ENCODE measurements at places on chromosomes 7 and 10.

DNA sequence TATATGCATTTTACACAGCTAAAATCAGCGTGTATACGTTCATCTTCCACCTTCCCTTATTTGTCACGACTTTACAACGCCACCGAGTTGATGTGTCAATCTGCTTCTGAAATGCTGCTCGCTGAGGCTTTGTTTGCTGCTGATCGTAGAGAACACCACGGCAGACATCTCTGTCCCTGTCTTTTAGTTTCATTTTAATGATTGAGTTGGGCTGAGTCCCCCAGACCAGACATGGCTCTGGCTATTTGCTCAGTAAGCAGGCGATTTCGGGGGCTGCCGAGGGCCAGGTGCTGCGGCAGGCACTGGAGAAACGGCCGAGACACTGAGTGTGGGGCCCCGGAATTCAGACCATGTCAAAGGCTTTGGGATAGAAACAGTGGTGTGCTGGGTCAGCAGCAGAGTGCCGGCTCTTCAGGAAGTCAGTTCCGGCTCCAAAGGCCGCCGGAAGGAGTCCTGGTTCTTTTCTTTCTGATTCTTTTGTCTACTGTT, 5.0 kb downstream of the LRRC27 start:
- no peak for DNase-seq

GRCh38 chr7:132117181-132117580, 459.1 kb downstream of the PLXNA4 start:
- DNase-seq, result peak; percentile 69

DNA sequence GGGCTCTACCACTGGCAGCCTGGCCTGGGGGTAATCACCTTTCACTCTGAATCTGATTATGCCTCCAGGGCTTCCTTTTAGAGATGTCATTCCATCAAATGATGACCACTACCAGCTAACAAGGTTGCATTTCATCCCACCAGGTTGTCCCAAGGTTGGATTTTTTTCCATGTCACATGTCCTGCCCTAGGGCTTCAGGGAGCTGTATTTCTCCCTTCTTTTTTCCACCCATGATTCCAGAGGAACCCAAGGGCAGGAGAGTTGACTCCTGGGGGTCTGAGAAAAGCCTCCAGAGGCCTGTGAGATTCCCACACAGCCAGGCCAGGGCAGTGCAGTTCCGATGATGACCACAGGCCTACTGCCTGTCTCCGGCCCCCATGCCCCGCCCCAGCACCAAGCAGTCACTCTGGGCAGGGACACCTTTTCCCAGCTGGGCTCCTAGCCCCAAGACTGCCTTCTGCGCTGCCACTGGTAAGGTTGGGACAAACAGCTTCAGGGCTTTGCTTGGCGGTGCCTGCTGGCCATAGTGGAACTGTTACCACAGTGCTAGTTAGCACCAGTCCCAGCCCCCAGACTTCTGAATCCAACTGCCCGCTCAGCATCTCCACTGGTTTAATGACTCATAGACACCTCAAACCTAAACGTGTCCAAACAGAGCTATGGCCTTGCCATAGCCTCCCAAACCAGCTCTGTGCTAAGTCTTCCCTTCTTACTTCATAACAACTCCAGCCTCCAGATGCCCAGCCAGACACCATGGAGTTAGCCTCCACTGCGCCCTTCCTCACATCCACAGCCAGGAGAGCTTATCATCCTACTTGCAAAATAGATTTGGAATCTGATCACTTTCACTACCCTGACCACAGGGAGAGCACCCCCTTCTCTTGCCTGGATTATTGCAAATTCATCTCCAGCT, 133.7 kb downstream of the ARHGAP22 start:
- DNase-seq, result peak; percentile 62

DNA sequence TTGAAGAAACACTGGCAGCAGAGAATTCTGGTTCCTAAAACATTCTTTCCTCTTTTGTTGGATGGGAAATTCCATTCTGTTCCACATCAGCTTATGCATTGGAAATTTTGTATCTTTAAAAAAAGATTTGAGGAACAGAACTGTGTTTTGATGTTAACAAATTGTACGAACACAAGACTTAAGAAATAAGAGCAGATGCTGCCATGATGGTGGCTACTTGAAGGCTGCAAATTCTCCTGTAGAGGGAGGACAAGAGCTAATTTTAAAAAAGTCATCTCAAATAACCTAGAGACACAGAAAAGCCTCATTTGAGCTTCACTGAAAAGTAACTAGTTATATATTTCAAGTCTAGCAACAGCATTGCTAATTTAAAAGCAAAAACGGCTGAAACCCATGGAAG, 29.8 kb downstream of the NDUFB2 start:
- peak; percentile 9 for DNase-seq

- DNase-seq, result no peak
These were observed 20.9 kb downstream of the CHST15 start for GRCh38 chr10:124072541-124072940.

DNA sequence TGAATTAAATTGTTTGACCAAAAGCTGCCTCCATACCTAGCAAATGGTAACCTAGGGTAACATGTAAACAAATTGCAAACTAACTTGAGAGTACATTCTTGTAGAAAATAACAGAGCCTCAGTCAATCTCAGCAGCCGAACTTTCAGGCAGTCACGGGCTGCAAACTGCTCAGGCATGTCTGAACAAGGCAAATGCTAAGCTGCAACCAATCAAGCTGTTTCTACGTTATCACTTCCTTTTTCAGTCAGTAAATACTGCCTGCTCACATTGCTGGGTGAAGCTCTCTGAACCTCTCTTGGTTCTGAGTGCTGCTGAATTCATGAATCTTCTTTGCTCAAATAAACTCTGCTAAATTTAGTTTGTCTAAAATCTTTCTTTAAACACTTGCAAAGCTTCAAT, 1212.4 kb downstream of the SORCS1 start:
- DNase-seq, result peak; percentile 52

DNA sequence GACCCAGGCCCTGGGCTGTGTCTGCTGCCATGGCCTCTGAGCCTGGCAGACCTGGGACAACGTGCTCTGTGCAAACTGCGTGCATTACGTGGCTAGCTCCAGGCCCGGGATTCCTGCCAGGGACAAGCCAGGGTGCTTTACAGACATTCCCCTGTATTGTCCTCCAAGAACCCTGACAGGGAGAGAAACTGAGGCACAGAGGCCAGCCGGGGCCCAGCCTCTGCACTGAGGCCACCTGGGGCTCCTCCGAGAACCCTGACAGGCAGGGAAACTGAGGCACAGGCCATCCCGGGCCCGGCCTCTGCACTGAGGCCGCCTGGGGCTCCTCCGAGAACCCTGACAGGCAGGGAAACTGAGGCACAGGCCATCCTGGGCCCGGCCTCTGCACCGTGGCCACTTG, 64.9 kb downstream of the CFAP46 start:
- no peak for DNase-seq

GRCh38 chr10:127012769-127013152, 107.5 kb downstream of the DOCK1 start:
- no peak for DNase-seq

- peak; percentile 0 for DNase-seq
These were observed 159.9 kb upstream of the SLC25A13 start for GRCh38 chr7:96481796-96482195.

DNA sequence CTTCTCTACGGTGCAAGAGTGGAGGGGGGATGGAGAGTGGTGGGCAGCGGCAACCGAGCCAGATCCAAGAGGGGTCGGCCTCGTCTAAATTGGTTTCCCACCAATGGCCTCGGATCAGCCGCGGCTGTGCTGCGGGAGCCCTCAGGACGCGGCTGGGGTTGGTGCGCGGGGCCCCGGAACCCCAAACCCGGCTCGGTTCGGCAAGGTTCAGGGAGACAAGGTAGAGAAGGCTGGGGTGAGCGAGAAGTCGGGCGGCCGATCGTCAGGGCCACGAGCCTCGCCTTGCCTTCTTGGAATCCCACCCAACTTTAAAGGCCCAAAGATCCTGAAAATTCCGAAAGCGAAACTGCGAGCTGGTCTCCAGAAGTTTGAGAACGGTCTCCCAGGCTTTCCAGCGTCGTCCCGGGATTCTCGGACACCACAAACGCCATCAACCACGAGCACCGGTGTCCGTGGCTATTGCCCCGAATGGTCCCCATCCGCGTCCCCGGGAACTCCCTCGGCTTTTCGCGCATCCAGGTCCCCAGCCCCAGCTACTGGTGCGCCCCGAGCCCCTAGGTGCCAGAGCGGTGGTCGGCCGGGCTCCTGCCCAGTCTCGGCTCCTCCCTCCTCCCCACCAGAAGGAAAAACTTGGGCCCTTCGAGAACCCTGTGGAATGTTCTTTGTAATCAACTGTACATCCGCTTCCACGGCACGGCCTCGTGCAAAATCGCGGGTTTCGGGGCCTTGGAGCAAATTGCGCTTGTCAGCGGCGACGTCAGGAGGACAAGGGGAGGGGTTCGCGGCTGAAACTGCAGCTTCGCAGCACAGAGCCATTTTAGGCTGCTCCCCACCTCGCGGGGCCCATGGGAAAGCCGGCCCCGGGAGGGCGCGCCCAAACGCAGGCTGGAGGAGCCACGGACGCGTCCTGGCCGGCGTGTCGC, 3.2 kb downstream of the SFMBT2 start:
- DNase-seq, result no peak

DNA sequence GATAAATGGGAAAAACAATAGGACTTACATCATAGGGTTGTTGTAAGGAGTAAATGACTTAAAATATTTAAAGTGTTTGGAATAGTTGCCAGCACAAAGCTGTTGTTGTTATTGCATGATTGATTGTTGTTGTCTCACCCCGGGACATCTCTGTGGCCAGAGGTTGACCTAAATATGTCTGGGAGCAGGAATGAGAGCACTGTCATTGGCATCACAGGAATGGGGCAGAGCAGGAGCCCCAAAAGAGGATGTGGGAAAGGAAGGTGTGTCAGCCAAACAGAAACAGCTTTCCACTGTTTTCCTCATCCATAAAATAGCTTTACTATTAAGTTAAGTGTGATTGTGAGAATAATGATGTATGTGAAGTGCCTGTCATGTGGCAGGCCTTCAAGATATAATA, 121.6 kb downstream of the TMEM168 start:
- no peak for DNase-seq

- no peak for DNase-seq
These were observed 37.7 kb upstream of the HABP2 start for GRCh38 chr10:113515161-113515560.

DNA sequence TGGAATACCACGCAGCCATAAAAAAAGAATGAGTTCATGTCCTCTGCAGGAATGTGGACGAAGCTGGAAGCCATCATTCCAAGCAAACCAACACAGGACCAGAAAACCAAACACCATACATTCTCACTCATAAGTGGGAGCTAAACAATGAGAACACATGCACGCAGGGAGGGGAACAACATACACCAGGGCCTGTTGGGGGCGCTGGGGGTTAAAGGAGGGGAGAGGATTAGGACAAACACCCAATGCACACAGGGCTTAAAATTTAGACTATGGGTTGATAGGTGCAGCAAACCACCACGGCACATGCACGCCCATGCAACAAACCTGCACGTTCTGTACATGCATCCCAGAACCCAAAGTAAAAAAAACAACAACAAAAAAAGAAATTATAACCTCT, 23.3 kb downstream of the RNF133 start:
- no peak for DNase-seq

GRCh38 chr7:111439977-111440376, 122.3 kb downstream of the IMMP2L start:
- DNase-seq, result peak; percentile 29

DNA sequence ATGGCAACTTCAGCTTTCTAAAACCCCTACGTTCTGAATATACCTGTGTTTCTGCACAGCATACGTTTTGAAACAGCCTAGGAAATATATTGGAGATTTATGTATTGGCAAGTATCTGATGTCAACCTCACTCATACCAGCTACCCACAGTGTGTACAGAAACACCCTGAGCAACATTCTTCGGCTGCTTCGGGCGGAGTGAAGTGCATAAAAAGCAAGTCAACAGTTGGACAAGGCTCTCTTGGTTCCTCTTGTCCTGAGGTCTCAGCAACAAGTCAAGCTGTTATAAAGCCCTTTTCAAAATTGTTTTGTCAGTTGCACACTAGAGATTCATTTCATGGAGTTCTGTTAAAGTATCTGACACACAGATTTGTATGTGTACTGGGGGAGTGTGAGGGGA, 40.0 kb upstream of the PAPSS2 start:
- peak; percentile 9 for DNase-seq

DNA sequence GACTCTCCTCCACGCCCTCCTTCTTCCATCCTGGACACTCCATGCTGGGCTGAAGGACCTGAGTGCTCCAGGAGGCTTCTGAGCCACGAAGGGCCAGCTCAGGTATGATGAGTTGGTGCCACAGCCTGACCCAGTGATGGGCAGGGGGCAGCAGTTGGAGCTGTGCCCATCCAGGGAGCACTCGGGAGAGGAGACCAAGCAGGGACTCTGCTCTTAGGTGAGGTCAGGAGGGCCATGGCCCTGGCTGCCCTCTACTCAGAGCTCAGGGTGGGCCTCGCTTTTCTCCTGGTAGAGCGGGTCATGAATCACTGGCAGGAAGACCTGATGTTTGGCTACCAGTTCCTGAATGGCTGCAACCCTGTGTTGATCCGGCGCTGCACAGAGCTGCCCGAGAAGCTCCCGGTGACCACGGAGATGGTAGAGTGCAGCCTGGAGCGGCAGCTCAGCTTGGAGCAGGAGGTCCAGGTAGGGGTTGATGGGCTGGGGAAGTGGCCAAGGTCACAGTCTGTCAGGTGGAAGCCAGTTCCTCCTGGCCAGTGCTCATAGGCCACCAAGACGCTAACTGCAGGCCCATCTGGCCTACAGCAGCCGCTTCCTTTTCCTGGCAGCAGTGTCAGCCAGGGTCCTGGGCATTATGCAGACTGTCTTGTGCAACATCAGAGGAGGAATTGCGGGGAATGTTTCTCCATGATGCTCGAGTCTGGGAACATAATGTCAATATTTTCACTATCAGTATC, 50.8 kb downstream of the ALOX5 start:
- no peak for DNase-seq

- no peak for DNase-seq
These were observed 29.3 kb downstream of the PTPN12 start for GRCh38 chr7:77566421-77566820.

- no peak for DNase-seq
These were observed 128.5 kb upstream of the STEAP1 start for GRCh38 chr7:90025771-90026170.

- DNase-seq, result no peak
These were observed 293.1 kb downstream of the ARHGAP12 start for GRCh38 chr10:31635415-31636065.

GRCh38 chr10:90937645-90938258, 16.9 kb upstream of the ANKRD1 start:
- DNase-seq, result no peak

DNA sequence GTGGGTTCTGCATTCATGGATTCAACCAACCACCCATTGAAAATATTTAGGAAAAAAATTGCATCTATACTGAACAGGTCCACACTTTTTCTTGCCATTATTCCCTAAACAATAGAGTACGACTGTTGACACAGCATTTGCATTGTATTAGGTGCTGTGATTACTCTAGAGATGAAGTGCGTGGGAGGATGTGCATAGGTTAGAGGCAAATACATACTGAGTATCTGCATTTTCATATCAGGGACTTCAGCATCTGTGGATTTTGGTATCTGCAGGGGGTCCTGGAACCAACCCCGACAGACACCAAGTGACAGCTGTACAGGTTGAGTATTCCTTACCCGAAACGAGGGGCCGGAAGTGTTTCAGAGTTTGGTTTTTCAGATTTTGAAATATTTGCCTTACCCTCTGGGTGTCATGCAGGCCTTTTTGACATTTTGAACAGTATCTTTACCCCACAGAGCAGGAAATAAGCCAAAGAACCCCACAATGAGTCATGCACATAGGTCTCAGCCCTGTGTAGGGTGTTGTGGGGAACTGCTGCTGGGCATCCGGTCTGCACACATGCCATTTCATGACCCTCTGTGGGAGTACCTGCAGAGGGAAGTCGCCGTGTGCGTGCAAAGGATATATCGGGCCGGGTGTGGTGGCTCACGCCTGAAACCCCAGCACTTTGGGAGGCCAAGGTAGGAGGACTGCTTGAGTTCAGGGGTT, 14.5 kb downstream of the NUDT5 start:
- DNase-seq, result no peak
